ENCODE measurements at places on chromosomes 1 and 21.

DNA sequence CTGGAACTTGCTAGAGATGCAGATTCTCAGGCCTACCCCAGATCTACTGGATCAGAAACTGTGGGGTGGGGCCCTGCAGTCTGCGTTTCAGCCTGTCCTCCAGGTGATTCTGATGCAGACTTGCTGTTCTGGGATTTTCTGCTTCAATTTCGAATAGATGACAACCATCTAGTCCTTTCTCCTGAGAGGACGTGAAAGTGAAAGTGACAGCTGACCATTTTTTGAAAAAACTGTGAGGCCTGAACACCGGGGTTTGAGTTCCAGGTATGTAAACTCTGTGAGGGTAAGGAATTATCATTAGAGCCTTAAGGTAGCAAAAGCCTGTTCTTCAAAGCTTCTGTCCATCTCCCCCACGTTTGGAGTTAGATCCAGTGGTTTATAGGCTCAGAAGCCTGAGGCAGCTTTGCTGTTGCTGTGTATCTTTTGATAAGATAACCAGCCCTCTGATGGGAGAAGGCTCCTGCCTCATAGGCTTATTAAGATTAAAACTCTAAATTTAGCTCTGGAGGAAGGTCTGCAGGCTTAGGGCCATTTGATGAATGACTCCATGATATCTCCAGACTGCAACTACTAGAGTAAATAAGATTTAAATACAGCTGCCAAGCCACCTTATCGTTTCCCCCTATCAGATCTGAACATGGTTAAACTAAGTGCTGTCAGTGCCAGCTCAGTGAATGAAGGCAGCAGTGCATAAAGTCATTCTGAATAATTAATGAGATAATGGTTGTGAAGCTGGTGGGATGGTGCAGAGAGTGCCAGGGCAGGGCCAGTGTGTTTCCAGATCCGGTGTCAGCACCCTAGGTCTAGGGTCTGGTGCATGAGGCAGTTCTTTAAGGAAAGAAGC is 335.2 kb downstream of the HHAT start:
- no peak for DNase-seq

- DNase-seq: no peak
These were observed 3.8 kb downstream of the SERTAD4 start for GRCh38 chr1:210236386-210236839.

- no peak for DNase-seq
These were observed at the start of gene NFIA for GRCh38 chr1:61082311-61083012. TSS of gene NFIA (plus strand) at chr1:61082561.

- no peak for DNase-seq
These were observed 6.7 kb upstream of the AHCYL1 start for GRCh38 chr1:109977657-109978378.

DNA sequence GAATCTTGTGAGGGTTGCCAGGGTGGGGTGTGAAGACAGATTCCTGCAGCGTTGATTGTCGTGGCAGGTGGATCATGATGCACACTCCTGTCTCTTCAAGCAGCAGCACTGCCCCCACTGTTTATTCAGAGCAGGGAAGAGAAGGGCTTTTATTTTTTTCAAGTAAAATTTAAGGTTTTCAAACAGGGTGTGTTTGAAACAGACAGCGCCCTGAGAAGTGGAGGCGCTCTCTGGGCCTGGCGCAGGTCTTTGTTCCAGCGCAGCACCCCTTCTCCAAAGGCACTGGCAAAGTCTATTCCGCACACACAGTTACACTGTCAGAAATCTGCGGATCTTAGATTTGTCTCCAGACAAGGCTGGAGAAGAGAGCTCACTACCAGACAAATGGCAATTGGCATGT is 7.0 kb downstream of the C1orf53 start:
- no peak for DNase-seq

GRCh38 chr1:101105877-101106276 is 80.3 kb upstream of the DPH5 start:
- no peak for DNase-seq

GRCh38 chr21:29626801-29627470 is 312.9 kb downstream of the GRIK1 start:
- DNase-seq: no peak

GRCh38 chr1:214801191-214801590 is 198.2 kb downstream of the CENPF start:
- no peak for DNase-seq

Measured in stimulated activated CD8-positive, alpha-beta memory T cell treated with anti-CD3 and anti-CD28 coated beads, Interleukin-7, amount 100 ng/mL, for 4 hours (primary cell).